Endodermal cell (in vitro differentiated cells): ENCODE measurements at places on chromosomes 13 and 19. TPM values are rescaled to one million over a fixed set of nuclear protein-coding genes. Genes with fewer than 3 reads are reported as not detected.

- DNase-seq: no peak
Measured at GRCh38 chr13:100434010-100434763, 154.4 kb downstream of the GGACT start.

DNA sequence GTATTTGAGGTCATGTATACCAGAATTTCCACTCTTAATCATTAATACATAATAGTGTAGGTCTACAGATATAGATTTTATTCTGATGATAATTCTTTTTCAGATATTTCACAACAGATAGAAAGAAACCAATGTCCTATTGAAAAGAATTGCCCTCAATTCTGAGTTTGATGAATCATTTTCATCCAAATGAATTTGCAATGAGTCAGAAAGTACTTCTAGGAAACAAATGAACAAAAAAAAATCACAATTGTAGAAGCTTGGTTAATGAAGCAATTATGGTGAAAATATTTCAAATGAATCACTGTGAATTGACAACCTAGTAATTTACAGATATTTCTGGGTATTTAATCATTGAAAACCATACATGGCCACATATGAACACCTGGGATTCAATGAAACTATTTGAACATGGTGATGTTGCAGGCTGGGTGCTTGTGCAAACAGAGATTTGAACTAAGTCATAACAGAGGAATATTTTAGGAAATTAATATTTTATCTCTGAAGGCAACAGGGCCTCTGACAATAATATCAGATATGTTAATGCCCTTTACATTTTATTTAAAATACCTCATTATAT, 360.9 kb downstream of the SLITRK5 start:
- DNase-seq: no peak

GRCh38 chr13:85194482-85194881, 604.7 kb downstream of the SLITRK6 start:
- no peak for DNase-seq

DNA sequence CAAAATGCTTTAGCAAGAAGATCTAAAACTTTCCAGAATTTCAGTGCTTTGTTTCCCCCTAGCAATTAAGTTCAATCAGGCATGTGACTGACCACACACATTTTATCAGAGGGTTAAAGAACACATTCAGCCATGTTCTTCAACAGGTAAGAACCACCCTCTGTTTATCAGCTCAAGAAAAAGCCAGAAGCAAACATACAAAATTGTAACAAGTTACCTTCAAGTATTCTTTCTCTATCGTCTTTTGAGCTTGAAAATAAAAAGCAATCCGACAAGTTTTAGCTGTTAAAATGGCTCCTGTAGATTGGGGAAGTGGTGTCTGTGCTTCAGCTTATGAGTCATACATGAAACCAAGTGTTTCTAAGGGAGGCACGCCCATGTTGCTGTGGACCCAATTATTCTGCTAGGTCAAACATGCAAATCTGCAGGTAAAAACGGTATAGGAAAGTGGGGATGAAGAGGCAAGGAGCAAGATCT, at the start of gene ELF1:
ELF1 (minus strand) TSS at position 306 of the 477 bp plus-strand sequence. CDS start 37,262 bp downstream, outside the sequence.
- DNase-seq: no peak

GRCh38 chr13:46288570-46289259, 77.0 kb downstream of the LRRC63 start:
- DNase-seq: no peak

GRCh38 chr13:98339684-98340425, 162.8 kb upstream of the RNF113B start:
- peak; percentile 11 for DNase-seq

DNA sequence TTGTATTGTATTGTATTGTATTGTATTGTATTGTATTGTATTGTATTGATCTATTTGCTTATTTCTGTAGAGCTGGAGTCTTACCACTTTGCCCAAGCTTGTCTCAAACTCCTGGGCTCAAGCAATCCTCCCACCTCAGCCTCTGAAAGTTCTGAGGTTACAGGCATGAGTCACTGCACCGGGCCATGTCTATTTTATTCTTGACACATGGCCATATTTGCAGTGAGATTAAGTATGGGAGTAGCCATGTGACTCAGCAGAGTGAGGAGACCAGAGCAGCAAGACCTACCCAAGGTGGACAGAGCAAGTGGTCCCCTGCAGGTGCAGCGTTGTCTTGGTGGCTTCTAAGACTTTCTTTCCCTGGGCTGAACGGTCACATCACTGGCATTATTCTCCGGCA, 49.1 kb upstream of the UBAC2 start:
- DNase-seq: no peak

- no peak for DNase-seq
Measured at GRCh38 chr19:51211833-51212232, 13.0 kb upstream of the CD33 start.

DNA sequence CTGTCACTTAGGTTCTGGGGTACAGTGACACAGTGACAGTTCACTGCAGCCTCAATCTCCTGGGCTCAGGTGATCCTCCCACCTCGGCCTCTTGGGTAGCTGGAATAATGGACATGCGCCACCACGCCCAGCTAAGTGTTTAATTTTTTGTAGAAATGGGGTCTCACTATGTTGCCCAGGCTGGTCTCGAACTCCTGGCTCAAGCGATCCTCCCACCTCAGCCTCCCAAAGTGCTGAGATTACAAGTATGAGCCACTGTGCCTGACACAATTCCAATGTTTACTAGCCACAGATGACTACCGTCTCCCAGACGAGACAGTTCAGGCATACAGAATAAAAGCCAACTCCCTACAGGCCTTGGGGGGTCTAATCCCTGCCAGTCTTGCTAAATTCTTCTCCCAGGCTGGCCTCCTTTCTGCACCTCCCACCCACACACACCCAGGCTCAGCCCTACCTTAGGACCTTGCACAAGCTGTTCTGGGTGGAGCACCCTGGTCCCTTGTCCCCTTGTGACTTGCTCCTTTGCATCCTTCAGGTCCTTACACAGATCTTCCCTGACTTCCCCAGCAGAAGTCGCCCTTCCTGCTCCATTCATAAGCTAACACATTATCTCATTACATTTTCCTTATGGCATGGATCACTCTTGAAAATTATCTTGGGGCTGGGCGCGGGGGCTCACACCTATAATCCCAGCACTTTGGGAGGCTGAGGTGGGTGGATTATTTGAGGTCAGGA, 106.4 kb downstream of the INSR start:
- DNase-seq: no peak

The HCN2 gene
- 0.75 and 0.84 TPM in 2 replicates for total RNA-seq
